ENCODE measurements at places on chromosomes 3 and 15.

- DNase-seq = no peak
Measured at GRCh38 chr3:46565607-46566039, 479 bp downstream of the LRRC2 start.

DNA sequence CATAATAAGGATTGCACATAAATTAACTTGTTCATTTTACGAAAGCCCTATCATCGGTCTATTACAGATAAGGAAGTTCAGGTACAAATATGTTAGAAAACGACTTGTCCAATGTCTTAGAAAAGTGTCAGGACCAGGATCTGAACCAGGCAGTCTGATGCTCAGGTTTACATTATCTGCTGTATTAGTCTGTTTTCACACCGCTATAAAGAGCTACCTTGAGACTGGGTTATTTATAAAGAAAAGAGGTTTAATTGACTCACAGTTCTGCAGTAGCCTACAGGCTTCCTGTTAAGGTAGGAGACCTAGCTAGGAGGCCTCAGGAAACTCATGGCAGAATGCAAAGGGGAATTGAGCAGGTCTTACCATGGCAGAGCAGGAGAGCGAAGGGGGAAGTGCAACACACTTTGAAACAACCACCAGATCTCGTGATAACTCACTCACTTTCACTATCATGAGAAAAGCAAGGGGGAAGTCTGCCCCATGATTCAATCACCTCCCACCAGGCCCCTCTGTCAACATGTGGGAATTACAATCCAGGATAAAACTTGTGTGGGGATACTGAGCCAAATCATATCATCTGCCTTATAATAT lies 45.8 kb upstream of the GOLIM4 start:
- DNase-seq = no peak

DNA sequence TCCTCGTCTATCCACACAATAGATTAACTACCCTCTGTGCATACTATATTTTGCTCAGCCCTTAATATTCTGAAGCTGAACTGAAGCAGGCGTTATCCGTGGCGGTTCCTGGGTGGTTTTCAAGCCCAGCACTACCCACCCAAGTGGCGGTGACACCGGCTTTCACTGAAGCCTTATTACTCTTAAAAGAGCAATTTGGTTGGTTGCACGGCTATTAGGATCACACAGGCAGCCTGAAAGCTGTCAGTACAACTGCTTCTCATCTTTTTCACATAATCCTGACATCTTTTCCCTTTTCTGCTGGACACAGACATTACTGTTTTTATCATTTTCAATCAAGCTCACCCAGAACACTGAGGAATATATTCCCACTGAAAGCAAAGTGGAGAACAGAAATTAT lies 525.3 kb upstream of the ZNF717 start:
- DNase-seq = no peak

GRCh38 chr3:53795789-53796560 lies 50.2 kb downstream of the CHDH start:
- DNase-seq = no peak

DNA sequence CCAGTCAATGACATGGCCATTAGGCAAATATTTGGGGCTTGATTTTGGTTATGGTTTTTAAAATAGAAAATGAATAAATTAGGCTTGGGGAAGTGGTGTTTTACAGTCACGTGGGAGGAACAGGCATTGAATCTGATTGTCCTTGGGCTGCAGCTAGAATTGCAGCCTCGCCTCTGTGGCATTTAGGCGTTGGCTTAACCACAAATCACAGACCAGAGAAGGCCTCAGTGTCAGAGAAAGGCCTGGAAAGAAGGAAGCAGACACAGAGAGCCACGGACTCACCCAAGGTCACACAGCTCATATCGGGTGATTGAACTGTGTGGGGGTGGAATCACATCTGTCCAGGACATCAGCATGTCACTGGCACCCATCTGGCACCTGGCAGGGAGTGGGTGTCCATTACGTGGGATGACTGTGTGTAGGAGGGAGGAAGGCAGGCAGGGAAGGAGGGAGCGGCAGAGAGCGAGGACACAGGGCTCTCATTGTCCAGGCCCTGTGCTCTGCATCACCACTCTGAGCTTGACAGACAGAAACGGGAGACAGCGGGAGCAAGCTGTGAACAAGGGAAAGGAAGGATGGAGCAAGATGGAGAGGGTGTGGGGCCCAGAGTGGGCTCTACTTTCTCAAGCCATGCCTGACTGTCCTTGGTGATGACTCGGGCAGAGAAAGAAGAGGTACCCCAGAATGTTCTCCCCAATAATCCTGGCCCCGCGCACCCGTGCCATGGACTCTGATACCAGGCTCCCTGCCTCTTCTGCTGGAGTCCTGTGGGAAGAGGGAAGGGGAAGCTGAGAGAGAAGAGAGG lies 186.4 kb downstream of the FAM43A start:
- DNase-seq = no peak

DNA sequence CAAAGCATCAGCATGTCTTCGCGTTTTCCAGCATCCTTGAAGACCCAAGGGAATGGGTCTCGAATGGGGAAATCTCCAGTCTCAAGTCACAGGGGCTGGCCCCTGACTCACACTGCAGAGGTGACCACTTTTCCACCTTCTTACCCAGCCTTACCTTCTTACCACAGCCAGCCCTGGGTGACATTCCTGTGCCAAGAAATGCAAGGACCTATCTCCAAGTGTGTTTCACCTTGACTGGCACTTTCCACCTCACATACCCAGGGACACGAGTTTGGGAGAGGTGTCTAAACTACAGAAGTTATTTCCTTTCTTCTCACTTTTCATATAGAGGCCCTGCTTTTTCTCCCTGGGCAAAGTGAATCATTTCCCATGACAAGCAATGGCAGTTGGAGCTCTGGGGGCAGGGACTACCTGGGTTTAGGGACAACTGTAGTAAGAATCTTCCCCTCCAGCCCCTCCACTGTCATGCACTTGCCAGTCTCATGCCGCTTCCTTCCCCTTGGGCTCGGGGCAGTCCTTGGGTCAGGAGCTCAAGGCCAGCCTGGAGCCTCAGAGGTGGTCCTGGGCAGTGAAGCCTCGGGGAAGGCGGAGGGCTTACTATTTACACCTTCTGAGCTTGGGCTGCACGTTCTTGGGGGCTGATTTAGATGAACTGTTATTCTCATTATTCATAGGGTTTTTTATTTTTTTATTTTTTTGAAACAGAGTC lies 16.8 kb downstream of the PAQR5 start:
- no peak for DNase-seq

DNA sequence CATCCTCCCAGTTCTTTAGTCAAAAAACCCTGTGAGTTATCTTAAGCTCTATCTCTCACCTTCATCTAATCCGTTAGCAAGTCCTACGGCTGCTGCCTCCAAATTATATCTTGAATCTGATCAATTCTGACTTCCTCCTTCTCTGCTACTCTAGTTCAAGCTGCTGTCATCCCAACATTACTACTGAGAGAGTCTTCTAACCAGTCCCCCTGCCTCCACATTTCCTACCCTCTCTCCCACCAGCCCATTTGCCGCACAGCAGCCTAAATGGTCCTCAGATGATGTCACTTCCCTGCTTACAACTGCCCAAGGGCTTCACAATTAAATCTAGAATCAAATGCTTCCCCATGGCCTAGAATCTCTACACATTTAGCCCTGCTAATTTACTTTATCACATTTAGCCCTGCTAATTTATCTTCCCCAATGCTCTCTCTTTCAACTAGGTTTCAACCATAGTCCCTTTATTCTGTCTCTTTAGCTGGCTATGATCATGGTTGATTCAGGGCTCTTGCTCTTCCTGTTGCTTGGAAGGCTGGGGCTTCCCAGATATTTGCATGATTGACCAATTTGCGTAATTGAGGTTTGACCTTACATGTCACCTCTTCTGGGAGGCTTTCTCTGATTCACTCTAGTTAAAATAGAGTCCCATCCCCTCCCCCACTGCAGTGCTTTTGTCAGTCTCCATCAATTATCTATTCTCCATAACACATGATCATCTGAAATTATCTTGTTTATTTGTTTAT lies 11.0 kb upstream of the ARL14 start:
- peak; percentile 52 for DNase-seq

DNA sequence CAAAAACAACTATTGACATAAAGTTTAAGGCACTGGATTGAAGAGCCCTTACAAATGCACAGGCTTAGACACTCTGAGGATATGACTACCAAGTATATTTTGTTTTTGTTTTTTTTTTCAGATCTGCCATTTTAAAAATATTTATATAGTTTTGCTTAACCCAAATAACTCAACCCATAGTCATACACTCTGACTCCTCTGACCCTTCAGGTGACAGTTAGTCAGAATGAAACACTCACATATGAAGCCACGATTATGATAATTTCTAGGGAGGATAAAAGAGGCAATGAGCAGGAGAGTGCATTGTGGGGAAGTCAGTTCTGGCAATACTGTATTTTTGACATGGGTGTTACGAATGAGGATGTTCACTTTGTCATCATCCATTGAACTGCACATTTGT lies 774.7 kb downstream of the MECOM start:
- DNase-seq = no peak

GRCh38 chr3:192239956-192240355 lies 487.4 kb downstream of the FGF12 start:
- DNase-seq = no peak

GRCh38 chr15:93312891-93313486 lies 224.0 kb upstream of the RGMA start:
- DNase-seq = no peak

DNA sequence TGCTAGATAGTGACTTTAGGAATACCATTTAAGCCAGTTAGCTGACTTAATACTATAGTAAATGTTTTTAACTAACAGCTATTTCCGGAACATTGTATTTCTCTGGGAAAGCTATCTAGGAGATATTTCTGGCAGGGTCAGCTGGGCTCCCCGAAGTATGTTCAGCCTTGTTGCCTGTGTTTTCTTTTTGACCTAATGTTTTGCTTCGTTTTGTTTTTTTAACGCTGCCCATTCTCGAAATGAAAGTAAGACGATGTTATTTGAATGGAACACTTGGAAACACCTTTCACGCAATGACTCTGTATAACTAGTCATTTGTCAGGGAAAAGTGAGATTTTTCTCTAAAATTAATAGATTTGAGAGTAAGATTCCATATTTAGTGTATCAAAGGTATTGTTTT lies 702.9 kb upstream of the NAALADL2 start:
- no peak for DNase-seq

DNA sequence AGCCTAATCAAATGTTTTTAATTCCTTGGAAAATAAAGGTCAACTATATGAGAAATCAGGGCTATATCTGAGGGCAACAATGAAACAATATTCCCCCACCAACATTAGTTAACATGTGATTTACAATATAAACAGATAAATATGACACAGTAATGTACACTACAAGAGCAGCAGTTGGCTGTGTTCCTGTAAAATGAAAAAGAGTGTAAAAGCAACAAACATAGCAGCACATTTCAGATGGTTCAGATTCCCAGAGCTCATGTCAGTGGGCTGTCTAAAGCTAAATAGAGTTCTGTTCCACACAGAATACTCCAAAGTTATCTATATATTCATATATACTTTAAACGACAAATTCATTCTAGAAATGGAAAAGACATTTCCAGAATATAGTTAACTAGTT lies 42.6 kb downstream of the ANKRD28 start:
- DNase-seq = no peak

DNA sequence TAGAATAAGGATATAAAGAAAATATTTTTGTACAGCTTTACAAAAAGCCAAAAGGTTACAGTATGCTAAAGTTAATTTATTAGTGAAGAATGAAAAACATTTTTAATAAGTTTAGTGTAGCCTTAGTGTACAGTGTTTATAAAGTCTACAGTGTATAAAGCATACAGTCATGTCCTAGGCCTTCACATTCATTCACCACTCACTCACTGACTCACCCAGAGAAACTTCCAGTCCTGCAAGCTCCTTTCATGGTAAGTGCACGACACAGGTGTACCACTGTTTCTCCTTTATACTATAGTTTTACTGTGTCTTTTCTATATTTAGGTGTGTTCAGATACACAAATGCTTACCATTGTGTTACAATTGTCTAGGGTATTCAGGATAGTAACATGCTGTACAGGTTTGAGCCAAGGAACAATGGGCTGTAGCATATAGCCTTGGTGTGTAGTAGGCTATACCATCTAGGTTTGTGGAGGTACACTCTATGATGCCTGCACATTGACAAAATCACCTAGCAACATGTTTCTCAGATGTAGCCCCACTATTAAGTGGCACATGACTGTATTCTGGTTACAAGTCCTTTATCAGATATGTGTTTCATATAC lies 197.1 kb upstream of the KBTBD8 start:
- no peak for DNase-seq

Measured in GM13976 (cell line).